ENCODE measurements at places on chromosomes 12 and 14. TPM values are rescaled to one million over a fixed set of nuclear protein-coding genes. Genes with fewer than 3 reads are reported as not detected.

- DNase-seq = no peak
Observed at GRCh38 chr14:34548472-34548981, 9.0 kb upstream of the EAPP start.

GRCh38 chr12:90064852-90065801, 356.5 kb upstream of the ATP2B1 start:
- peak; percentile 26 for DNase-seq

GRCh38 chr14:69662636-69663299, 51.4 kb downstream of the SUSD6 start:
- no peak for DNase-seq

- no peak for DNase-seq
Observed at GRCh38 chr12:95014554-95014953, 11.1 kb upstream of the NDUFA12 start.

DNA sequence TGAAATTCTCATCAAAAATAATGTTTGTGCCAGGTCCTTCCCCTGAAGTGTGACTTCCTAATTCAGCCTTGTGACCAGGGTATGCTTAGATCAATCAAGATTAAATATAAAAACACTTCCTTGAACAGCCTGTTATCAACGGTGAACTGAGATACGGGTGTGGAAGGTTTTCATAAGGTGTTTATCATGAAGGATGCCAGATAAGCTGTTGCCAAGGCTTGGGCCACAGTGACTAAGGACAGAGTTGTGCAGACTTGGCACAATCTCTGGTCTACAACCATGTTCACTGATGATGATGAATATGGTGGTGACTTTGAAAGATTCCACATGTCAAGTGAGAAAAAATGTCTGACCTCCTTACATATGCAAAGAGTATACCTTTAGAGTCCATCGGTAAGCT, 51.3 kb upstream of the LIN7A start:
- DNase-seq = no peak

ACADS gene
- 24.4 TPM for polyA plus RNA-seq

HNF1A gene
- polyA plus RNA-seq = 12.8 TPM

SLC6A13 gene
- 51.3 TPM for polyA plus RNA-seq
